ENCODE measurements at places on chromosomes 4 and X.
A peak's percentile ranks its signal among the peaks of the same experiment; 100 is the strongest.

GRCh38 chrX:14015294-14015693 lies 14.4 kb downstream of the GEMIN8 start:
- no peak for DNase-seq

DNA sequence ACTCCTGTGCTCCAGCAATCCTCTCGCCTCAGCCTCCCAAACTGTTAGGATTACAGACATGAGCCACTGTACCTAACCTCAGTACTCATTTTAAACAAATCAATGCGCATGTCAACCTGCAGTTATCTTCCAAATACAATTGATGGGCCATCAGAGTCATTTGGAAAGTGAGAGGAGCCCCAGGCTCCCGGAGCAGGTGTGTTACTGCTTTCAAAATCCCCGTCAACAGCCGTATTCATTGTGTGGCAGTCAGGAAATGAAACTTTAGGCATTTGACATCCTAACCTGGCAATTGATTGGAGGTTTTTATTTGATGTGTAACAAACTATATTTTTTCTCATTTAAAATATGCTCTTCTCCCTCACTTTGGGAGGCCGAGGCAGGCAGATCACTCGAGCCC lies 623.6 kb upstream of the TENM3 start:
- no peak for DNase-seq

GRCh38 chr4:93896516-93896915 lies 68.0 kb downstream of the ATOH1 start:
- no peak for DNase-seq

DNA sequence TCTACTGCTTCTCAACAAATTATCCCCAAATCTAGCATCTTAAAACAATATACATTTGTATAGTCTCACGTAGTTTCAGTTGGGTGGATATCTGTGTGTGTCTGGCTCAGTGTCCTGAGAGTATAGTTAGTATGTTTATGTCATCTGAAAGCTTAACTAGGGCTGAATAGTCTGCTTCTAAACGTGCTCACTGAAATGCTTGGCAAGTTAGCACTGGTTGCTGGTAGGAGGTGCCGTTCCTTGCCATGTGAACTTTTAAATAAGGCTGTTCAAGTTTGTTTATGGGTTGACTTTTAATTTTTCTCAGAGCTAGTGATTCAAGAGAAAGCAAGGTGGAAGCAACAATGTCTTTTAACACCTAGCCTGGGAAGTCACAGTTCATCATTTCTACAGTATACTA lies 1673.6 kb downstream of the PCDH7 start:
- DNase-seq = no peak

DNA sequence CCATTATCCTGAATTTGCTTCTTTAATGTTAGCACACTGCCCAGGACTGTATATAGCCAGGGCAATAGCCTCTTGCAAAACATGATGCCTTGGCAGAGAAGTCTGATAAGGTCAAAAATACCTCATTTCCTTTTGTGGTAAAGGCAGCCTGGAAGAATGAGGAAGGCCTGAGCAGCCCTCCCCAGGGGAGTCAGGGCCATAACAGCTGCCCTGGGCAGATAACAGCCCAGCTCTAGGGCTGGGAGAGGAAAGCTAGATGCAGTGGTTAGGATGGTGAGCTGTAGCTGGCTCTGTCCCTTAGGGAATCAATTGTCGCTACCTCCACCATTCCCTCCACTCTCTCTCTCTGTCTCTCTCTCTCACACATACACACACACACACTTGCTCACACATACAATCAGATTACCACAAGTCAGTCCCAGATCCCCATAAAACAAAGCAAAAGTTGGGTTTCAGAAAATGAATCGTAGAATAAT lies 29.2 kb downstream of the EFHC2 start:
- no peak for DNase-seq

GRCh38 chrX:23559975-23560374 lies 107.3 kb upstream of the PRDX4 start:
- no peak for DNase-seq

GRCh38 chr4:46931981-46932380 lies 22.9 kb upstream of the COX7B2 start:
- peak; percentile 8 for DNase-seq

GRCh38 chrX:45660477-45660876 lies 459.8 kb upstream of the DIPK2B start:
- no peak for DNase-seq

- no peak for DNase-seq
These were observed 37.4 kb downstream of the CLOCK start for GRCh38 chr4:55509266-55509665.

- DNase-seq = no peak
These were observed 115.2 kb upstream of the TSPAN5 start for GRCh38 chr4:98773638-98774037.

DNA sequence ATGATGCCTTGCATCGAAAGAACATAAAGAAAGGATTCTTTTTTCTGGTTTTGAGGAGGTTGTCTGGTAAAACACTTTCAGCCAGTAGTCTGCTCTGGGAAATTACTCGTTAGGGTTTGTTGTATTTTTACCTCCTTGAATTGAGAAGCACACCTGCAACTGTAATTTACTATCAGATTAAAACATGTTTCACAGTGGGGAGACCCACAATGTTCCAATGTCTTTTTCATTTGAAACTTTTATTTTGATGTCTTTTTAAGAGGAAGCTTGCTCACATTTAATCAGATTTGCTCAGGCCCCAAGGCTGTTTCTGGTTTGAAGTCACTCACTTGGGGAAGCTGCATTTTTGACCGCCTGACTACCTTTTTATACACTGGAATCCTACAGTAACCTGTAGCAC lies 12.0 kb downstream of the TMEM154 start:
- no peak for DNase-seq

DNA sequence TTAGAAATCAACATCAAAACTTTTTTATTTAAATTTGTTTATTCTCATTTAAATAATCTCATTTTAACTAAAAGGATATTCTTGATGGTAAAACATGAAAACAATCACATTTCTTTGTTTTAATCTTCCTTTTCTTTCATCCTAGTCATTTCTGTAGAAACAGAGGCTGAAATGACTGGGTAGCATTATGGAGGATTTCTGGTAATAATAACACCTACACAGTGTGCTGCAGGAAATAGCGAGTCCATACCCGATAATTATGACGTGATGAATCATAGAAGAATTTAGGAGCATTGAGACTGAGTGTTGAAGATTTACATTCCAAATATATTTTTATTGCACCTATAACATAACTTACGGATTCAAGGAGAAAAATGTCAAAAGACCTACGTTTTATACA lies 31.4 kb upstream of the BBS12 start:
- DNase-seq = no peak

DNA sequence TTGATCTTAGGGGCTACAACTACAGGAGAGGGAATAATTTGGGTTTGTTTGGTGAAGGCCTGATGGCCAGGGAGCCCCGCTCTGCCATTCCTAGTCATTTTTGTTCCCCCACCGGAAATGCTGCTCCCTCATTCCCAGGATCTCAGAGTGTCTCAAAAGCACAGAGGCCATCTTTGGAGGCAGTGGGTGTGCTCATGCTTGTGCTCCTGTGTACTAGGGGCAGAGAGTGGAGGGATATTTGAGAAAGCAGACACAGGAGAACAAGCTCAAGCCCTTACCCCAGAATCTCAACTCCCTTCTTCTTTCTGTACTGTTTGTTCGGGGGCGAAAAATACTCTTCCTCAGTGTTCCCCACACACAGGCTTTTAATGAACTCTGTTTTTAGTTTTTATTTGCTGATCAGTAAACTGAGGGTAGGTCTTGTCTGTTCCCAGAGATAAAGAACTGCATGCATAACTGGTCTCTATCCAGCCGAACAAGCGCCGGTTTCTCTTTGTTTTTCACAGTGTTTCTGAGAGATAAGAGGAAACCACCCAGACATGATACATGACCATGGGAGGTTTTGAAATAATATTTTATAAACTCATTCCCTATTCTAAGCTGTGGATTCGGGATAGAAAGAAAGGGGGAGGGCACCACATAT lies 32.9 kb upstream of the XK start:
- no peak for DNase-seq

GRCh38 chr4:32010221-32010620 lies 1290.1 kb downstream of the PCDH7 start:
- no peak for DNase-seq

DNA sequence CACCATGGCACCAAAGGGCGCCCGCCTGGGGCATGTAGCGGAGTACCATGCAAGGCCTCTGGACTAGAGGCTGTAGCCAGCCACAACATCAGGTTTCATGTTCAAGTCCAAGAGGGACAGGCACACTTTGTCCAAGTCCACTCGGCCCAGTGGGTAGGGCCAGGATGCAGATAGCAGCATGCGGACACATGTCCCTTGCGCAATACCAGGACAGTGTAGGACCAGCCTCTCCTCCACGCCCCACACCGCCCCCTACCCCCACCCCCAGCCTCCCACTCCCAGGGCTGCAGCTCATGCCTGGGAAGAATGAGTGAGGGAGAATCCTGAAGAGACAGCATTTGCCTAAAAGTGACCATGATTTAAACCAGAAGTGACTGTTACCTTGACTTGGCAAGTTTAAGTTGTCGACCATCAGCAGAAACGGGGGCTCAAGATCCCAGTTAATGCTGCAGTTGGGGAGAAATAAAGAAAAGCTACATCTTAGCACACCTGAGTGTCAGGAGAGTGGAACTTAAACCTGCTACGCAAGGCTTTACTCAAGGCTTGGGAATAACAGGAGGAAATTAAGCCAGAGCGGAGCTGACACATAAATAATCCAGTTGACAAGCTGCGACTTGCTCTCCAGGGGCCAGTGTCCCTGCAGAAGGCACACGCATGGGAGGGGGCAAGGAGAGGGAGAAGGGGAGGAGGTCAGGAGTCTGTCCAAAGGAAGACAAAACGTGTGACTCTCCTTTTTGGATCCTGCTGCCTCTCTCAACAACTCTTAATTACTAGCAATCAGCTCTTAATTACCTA lies 221.7 kb downstream of the BCOR start:
- DNase-seq = no peak

- no peak for DNase-seq
These were observed 2262.0 kb upstream of the TENM3 start for GRCh38 chr4:179981161-179981560.

- no peak for DNase-seq
These were observed 1.0 kb downstream of the HNRNPH2 start for GRCh38 chrX:101409043-101409442.

DNA sequence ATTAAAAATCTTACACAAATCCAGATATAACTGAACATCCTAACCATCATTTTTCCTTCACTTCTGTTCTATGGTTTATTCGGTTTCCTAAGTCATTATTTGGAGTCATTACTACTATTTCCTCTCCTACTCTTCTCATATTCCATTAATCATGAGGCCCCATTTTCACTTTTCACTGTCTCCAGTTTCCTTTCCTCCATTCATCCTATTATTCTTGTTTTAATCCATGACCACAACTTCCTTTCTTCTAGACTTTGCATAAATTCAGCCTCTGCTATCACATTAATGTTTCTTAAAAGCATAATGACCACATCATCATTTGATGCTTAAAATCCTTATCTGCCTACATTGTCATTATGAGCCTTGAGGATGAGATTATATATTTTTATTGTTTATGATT lies 555.0 kb upstream of the NDST4 start:
- DNase-seq = no peak

- DNase-seq = no peak
These were observed 242.7 kb upstream of the WDFY3 start for GRCh38 chr4:85209161-85209560.

DNA sequence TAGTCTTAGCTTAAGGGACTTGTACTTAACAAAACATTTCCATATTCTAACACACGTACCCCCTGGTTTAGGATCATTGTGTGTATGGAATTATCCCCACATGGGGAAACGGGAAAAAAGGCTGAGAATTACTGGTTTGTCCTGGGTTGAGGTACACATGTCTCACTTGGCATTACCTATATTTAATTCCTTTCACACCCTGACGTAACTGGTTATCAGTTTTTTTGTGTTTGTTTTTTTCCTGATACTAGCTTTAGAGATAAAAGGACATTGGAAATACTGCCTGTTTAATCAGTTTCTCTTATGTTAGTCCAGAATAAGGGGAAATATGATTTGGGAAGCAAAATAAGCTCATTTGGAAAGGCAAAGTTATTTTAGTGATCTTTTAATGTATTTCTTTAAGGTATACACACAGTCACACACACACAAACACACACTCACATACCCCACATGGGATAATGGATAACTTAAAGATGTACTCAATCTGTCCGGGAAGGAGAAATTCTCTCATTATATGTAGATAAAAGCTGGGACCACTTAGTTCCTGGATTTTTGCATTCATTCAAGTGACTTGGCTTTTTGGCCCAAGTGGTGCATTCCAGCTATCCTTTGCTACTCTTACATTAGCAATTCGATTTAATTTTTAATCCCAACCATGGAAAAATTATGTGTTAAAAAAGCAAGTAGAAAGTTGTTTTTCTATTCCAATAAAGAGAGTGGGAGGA lies 13.0 kb downstream of the SEPTIN11 start:
- DNase-seq = no peak

DNA sequence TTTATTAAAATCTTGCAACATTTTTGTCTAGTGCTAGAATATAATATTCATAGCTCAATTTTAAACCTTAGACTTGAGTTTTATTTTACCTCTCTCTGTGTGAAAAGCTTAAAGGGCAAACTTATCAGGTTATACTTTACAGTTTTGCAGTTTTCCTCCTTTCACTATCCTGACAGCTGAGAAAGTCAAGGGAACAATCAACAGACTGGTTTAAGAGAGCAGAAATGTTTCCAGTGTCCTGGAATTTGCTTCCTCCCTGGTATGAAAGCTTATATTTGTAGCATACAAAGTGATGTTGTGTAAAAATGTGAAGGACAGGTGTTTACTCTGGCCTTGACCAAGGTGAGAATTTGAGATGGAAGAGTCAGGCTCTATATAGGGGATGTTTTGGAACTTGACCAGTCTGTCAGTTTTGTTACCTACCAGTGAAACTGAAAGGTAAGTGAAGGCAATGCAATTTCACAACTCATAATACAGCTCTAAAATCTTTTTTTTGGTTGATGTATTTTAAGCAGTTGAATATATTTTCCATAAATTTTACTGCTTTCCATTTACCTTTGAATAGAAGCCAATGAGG lies 64.6 kb downstream of the FHIP1A start:
- DNase-seq = no peak

- DNase-seq = no peak
These were observed 83.5 kb downstream of the NPNT start for GRCh38 chr4:105978684-105979296.

DNA sequence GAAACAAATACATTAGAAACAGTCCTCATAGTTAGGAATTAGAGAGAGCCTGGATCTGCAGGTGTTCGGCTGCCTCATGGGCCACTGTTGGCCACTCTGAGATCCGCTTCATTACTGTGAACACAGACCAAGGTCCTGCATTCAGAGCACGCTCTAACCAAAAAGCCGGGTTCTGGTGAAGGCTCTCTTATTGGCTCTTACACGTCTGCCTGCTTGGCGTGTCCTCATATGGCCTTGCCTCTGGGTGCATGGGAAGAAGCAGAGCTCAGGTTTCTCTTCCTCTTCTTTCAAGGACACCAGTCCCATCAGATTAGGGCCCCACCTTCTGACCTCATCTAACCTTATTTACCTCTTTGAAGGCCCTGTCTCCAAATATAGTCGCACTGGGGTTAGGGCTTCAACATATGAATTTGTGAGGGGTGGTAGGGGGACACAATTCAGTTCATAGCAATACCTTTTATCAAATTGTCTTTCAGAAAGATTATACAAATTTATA lies 37.1 kb upstream of the ELF2 start:
- no peak for DNase-seq

Data from activated CD4-positive, alpha-beta T cell treated with anti-CD3 and anti-CD28 coated beads, Interleukin-2, amount 10 ng/mL, durations not matched to agents 7 days and 5 days (primary cell).